ENCODE measurements at places on chromosomes 12 and 14. TPM values are rescaled to one million over a fixed set of nuclear protein-coding genes. Genes with fewer than 3 reads are reported as not detected.

CBX5 gene
- 45.4 TPM for total RNA-seq

CLECL1 gene
- total RNA-seq, result not detected

SOAT2 gene
- total RNA-seq, result not detected

DIO3 gene
- total RNA-seq, result not detected

KRT6B gene
- total RNA-seq, result 1,655 TPM

SIX4 gene
- 14.9 TPM for total RNA-seq

SRRM4 gene
- not detected for total RNA-seq

EGLN3 gene
- 18.0 TPM for total RNA-seq

All from airway epithelial cell (primary cell).